Sigmoid colon (tissue), 7 donors: ENCODE measurements at places on chromosomes 4 and X. TPM values are rescaled to one million over a fixed set of nuclear protein-coding genes. Genes with fewer than 3 reads are reported as not detected.

The CT45A10 gene
- not detected for total RNA-seq

The USP17L5 gene
- not detected for total RNA-seq

The SPOCK3 gene
- total RNA-seq: 3.9 TPM

The EVC gene
- 21.0 TPM for total RNA-seq

The PDE6B gene
- not detected for total RNA-seq

The CYLC1 gene
- total RNA-seq: not detected

The PAGE4 gene
- total RNA-seq: not detected

The CENPVL1 gene
- not detected for total RNA-seq

DNA sequence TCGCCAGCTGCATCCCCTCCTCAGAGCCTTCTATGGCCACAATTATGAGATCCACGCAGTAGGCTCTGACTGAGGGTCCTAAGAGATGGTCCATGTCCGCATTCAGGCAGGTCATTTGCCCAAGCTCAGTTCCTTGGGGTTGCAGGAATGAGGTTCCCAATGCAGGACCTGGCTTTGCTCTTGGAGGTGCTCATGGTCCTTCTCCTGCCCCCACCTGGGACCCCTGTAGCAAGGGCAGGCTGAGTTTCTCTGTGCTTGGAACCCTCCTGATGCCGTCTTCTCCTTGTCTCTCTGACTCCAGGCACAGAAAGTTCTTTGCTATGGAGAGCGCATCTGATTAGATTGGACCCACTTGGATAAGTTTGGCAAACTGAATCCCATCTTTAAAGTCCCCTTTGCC is 16.5 kb upstream of the SHOX start:
- DNase-seq: no peak

GRCh38 chr4:136861091-136861490 is 671.2 kb downstream of the PCDH18 start:
- DNase-seq: no peak

- DNase-seq: no peak
Observed at GRCh38 chrX:104679175-104679574, 113.2 kb downstream of the IL1RAPL2 start.

- no peak for DNase-seq
Observed at GRCh38 chr4:104210420-104210819, 284.3 kb downstream of the CXXC4 start.

DNA sequence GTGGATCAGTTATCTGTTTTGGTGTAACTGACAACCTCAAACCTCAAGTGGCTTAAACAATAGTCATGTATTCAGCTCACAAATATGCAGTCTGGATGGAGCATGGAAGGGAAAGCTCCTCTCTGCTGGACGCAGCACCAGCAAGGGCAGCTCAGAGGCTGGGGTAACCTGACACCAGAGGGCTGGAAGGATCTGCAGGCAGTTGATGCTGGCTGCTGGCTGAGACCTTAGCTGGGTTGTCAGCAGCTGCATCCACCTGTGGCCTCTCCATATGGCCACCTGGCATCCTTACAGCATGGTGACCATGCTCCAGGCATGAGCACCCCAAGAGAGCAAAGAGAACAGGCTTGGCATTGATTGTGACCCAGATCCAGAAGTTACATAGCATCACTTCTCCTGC is 46.7 kb downstream of the ENPP6 start:
- no peak for DNase-seq

DNA sequence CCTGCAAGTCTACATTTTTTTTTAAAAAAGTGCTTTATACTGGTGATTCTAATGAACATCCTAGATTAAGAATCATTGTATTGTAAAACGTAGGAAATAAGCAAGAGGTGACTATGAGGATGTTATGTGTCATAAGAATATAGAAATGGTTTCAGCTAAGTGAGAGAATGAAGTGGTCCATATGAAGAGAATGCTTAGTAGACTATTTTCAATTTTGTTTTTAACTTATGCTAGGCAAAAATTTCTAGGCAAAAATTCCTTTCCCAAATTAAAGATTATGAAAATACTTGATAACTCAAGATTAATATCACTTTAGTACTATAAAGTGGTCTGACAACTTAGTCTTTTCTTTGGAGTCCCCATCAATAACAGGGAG is 825 bp downstream of the DYNLT3 start:
- no peak for DNase-seq

DNA sequence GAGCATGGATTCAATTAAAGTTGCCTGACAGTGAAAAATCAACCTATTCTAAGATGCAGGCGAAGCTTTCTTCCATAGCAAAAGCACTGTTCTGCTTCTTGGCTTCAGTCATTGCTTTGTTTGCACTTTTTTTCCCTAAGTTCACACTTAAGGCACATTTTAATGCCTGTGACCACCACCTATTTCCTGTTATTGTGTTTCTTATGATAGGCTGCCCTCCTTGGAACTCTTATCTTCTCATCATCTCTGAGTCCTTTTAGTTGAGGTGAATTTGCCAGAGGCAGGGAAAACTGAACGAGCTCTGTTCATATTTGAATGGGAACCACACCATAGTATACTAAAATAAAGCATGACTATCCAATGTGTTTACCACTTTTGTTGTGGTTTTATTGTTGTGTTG is 119.8 kb downstream of the SPCS3 start:
- DNase-seq: no peak

- DNase-seq: no peak
Observed at GRCh38 chr4:5718411-5718810, 7.4 kb downstream of the EVC start.

- no peak for DNase-seq
Observed at GRCh38 chrX:23332101-23332887, 2.4 kb upstream of the PTCHD1 start.

GRCh38 chr4:66930206-66930605 is 615.1 kb downstream of the CENPC start:
- no peak for DNase-seq
